ENCODE measurements at places on chromosomes 3 and 15.
A peak's percentile ranks its signal among the peaks of the same experiment; 100 is the strongest.

DNA sequence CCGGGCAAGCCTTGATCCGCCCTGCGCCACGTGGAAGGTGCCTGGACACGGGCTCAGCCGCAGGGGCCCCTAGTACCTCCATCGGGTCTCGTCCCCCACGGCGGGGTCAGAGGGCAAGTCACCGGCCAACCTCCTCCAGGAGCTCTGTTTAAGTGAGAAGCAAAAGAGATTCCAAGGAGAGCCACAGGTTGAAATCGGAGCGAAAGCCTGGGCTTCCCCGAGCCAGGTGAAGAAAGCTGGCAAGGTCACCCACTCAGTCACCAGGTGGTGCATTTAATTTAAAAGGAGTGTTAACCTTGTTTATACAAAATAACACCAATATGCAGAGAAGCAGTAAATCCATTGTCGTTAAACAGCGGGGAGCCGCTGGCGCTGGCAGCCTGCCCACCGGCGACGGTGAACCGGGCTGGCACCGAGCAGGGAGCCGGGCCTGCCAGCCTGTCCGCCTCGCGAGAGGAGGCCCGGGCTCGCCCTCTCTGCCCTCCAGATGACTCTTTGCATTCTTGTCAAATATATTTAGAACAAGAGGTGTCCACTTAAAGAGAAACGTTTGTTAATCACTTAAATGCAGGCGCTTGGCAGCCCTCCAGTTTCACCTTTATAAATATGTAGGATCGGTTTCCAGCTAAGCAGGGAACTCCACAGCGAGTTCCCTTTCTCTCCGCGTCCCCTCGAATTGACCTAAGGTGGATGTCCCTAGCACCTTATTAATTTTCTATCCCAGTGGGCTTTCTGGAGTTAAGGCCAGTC lies 277.3 kb upstream of the NR2F2 start:
- peak; percentile 16 for DNase-seq

GRCh38 chr3:27511724-27512422 lies 27.7 kb upstream of the SLC4A7 start:
- DNase-seq = no peak

GRCh38 chr3:135618123-135618522 lies 347.4 kb upstream of the PPP2R3A start:
- no peak for DNase-seq

DNA sequence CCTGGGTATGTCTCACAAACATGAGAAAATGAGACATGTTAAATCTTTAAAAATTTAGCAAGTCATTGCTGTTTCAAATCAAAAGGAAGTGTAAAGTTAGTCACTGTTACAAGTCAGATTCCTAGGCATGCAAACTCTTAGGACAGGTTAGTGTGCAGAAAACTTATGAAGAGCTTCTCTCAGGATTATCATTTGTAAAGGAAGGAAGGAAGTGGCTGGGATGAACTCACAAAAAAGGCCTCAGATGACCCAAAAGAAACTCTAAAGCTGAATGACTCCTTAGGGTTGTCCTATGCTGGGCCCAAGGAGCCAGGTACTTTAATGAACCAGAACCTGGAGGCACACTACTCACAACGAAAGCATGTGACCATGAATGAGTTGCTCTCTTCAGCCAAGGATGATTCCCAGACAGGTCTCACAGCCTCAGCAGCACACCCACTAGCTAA lies 25.0 kb downstream of the MSL2 start:
- no peak for DNase-seq

DNA sequence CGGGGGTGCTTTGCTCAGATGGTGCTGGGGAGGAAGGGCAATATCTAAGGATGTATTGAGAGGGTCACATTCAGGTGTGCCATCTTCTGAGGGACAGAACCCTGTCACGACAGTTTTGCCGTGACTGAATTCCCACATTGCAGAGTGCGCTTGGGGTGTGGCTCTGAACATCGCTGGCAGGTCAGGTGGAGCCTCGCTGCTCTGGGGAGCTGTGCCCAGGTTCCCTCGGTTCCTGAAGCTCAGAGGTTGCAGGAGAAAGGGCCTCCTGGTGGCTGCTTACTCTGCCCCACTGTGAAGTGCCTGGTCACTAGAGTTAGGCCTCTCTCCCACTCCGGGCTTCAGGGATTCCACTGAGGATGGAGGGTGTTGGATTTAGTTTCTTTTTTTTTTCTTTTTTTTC lies 51.5 kb downstream of the APBA2 start:
- DNase-seq = no peak

DNA sequence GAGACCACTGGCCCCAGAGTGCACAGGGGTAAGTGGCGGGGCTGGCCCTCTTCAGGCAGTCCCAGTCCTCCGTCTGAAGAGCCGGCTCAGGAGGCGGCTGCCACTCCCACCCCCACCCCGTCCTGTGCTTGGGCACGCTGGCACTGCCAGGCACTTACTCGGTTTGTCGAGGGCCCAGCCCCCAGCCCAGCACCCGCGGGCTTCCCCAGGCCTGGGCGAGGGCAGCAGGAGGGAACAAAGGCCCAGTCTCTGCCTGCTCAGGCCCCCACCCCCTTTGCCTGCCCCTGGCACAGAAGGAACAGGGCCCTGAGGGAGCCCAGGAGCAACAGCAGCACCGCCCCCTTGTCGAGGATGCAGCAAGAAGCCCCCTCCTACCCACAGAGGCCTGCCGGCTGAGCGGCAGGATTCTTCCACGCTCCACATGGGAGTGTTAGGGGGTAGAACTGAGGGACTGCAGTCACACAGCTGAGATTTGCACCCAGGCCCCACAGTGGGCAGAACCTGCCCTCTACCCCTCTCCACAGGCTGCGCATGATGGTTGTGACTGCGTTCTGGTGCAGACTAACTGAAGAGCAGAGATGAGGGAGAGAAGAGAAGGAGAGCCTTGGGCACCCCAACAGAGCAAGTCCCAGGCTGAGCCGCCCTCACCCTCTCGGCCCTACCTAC lies 8.9 kb downstream of the DUSP7 start:
- DNase-seq = no peak

- DNase-seq = no peak
These were observed 93.9 kb downstream of the PLOD2 start for GRCh38 chr3:146067048-146067447.

GRCh38 chr3:153215966-153216365 lies 53.9 kb downstream of the RAP2B start:
- DNase-seq = no peak

DNA sequence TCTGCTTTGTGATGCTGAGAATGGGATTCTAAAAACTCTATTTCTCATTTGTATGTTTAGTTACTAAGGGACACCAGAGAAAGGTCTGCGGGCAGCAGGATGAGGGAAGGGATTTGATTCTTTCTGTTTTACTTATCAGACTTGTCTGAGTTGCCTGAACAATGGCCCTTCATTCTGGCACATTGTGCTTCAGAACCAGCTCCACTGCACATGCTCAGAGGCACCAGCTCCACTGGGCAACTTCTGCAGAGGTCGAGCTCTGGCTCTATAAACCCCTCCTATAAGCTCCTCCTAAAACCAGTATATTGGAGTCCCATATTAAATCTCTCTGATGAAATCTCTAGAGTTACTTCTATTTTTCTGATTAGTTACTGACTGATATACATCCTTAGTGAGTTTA lies 453.2 kb upstream of the CDIN1 start:
- DNase-seq = no peak

DNA sequence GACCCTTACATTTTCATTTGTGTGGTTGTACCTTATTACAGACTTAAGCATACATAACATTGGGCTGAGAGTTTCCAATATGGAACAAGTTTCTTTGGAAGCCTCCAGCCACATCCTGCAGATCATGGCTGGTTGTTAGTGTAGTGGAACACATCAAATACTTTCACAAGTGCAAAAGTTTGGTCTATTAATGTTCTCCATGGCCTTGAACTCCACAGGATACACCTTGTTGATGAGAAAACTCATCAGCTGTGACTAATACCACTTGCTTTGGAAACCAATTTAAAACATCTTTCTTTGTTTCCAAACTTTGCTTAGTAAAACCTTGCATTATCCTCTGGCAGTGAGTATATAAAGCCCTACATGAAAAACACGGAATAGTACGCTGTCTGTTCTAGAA lies 46.1 kb downstream of the MYZAP start:
- DNase-seq = no peak

DNA sequence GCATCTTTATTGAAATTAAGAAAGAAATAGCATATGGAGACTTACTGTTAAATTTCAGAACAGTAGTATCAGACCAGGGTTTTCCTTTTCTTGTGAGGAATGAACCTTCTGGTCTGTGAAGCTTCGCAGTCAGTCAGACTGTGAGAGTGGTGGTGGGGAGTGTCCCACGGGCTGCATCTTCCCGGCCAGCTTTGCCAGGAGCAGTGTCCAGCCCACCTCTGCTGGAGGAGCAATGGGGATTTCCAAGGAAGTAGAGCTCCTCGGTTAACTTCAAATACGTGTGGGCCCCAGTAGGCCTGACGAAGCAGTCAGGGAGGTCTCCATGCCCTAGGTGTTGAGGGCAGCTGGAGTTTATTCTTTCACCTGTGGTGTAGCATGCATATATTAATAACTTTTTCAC lies 40.9 kb upstream of the FBXL22 start:
- DNase-seq = no peak

All from tibial nerve (tissue), 4 donors.